ENCODE measurements at places on chromosomes 13 and 19.

- no peak for DNase-seq
Observed at GRCh38 chr19:4598712-4599111, 39.2 kb upstream of the SEMA6B start.

- peak; percentile 77 for DNase-seq
Observed at GRCh38 chr19:16001481-16002312, 52.9 kb downstream of the OR10H4 start.

DNA sequence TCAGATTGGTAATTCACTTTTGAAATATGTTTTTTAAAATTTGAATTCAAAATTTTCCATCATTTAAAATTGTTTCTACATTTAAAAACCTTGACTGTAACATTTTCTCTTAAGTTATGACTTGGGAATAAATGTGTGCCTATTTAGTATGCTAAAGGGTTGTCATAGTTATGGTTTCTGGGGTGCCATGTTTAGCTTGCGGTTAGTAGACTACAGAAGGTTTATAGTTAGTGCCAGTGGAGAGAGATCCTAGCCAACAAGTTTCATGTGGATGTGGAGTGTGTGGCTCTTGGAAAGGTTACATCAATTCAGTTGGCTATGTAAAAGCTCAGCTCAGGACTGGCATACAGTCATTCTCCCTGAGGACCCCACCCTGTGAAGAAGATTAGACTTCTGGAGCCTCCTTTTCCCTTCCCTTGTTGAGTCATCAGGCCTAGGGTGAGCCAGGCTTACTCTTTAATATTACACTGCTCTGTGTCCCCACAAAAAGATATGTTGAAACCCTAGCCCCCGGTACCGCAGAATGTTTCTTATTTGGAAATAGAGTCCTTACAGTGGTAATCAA, 20.4 kb downstream of the LMO7 start:
- no peak for DNase-seq

- peak; percentile 86 for DNase-seq
Observed at GRCh38 chr19:38831142-38831605, 420 bp downstream of the ECH1 start.

- DNase-seq: peak; percentile 69
Observed at GRCh38 chr13:32587011-32587810, 959 bp downstream of the PDS5B start.

GRCh38 chr13:32087955-32088747, 56.6 kb downstream of the FRY start:
- DNase-seq: no peak

GRCh38 chr19:29687244-29687896, 22.1 kb downstream of the PLEKHF1 start:
- DNase-seq: peak; percentile 92

DNA sequence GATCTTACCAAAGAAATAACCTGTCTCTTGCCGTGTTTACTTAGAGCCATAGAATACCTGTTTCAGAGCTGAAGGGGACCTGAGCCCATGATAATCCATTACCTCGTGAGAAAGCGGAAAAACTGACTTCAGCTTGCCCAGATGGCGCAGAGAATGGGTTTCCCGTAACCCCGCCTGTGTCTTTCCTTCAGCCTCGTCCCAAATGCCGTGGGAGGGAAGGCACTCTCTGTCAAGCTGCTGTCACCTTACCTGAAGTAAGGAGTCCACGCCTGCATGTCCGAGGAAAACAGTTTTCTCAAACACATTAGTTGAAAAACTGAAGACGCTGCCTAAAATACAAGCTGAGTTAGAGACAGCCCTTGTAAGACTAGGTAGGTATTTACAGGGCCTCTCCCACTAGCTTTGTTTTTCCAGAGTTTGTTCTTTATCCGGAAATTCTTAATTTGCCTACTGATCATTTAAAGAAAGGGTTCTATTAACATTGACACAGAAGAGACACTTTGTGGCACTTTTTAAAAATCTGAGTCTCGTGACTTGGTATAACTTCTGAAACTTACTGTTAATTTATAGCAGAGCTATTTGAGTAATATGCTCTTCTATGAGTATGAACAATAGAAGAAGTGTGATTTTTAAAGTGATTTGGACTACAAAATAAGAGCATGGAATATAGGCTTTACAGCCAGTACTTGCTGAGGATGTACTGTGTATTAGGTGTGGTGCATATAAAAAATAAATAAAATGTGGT, 1.3 kb upstream of the INTS6 start:
- DNase-seq: peak; percentile 29

- DNase-seq: no peak
Observed at GRCh38 chr13:38538422-38538821, 148.5 kb upstream of the FREM2 start.

DNA sequence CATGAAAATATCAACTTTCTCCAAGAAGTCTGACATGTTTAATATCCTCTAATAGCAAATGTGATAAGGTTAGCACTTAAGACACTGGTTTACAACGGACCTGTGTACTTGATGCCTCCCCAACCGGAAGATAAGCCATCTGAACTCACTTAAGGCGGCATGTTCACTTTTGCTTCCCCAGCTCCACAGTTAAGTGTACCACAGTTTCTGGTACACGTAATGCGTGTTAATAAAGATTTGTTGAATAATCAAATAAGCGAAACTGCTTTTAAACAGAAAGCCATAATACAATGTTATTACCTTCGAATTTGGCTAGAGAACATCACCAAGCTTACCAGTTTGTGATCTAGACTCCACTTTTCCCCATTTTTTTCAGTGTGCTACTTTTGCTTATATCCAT, 1.4 kb upstream of the PAN3 start:
- no peak for DNase-seq

- DNase-seq: peak; percentile 60
Observed at GRCh38 chr19:48770266-48770665, 14.9 kb downstream of the FGF21 start.
